ENCODE measurements at places on chromosomes 13 and 19. TPM values are rescaled to one million over a fixed set of nuclear protein-coding genes. Genes with fewer than 3 reads are reported as not detected.

The IPO5 gene
- total RNA-seq: 89.7 TPM

The NXNL1 gene
- not detected for total RNA-seq

The C19orf73 gene
- total RNA-seq: 12.5 TPM

The SLC10A2 gene
- total RNA-seq: not detected
